Endothelial cell (in vitro differentiated cells): ENCODE measurements at places on chromosomes 6 and 20.

DNA sequence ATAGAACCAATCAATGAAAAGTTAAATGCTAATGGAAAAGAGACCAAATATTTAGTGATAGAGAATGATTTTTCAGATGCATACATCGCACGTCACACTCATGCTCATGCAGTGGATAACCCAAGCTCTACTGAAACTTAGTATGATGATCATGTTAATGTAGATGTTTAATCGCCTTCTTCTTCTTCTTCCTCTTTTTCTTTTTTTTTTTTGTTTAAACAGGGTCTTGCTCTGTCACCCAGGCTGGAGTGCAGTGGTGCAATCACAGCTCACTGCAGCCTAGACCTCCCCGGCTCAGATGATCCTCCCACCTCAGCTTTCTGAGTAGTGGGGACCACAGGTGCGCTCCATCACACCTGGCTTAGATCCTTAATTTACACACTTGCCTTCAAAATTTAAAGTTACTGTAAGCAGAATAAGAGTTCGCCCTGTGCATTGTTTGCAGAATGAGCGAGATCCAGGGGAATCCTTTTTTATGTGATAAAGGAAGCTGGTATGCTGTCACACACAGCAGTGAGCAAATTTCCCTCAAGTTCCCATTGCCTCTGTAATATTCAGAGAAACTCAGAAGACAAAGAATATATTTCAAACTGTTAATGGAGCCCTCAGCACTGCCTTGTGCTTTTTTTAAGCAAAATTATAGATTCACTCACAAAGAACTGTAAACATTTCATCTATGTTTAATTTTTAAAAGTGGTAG lies 194.2 kb upstream of the SGK1 start:
- no peak for DNase-seq

- DNase-seq = no peak
Observed at GRCh38 chr20:17856024-17856564, 112.5 kb downstream of the SNX5 start.

- no peak for DNase-seq
Observed at GRCh38 chr6:98717322-98717877, 117.0 kb upstream of the POU3F2 start.

DNA sequence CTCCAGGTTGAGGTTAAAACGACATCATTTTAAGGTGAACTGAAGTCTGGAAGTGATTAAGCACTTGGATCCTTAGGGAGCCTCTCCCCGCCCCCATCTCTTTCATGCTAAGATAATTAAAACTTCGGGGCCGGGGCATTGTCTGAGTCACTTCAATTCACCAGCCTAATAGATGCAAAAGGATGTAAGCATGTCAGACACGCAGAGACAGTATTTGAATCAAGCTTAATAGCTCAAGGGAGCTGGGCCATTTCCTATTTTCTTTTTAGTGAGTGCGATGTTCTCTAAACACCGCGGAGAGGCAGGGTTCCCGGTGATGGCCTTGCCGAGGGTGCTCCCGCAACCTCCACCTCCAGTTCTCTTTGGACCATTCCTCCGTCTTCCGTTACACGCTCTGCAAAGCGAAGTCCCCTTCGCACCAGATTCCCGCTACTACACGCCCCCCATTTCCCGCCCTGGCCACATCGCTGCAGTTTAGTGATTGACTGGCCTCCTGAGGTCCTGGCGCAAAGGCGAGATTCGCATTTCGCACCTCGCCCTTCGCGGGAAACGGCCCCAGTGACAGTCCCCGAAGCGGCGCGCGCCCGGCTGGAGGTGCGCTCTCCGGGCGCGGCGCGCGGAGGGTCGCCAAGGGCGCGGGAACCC lies 516 bp upstream of the IRF4 start:
- no peak for DNase-seq

- no peak for DNase-seq
Observed at GRCh38 chr6:118635909-118636735, 15.3 kb downstream of the CEP85L start.
